ENCODE measurements at places on chromosomes 16 and 17.

DNA sequence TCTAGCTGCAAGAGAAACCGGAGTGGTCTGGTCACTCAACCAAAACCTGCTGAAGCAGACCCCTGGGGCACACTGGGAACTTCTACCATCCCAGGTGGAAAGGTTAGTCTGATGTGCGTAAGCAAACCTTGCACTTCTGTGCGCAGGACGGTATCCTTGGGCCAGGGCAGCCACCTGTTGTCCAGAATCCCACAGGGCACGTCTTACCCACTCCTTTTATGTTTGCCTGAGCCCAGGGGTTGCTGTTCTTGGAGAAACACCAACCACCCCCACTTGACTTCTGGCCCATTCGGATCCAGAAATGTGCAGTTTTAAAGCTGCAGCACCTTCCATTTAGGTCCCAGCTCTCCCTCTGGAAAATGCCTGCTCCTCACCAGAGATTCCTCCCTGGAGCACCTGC is 18.7 kb downstream of the TBC1D24 start:
- DNase-seq: no peak

DNA sequence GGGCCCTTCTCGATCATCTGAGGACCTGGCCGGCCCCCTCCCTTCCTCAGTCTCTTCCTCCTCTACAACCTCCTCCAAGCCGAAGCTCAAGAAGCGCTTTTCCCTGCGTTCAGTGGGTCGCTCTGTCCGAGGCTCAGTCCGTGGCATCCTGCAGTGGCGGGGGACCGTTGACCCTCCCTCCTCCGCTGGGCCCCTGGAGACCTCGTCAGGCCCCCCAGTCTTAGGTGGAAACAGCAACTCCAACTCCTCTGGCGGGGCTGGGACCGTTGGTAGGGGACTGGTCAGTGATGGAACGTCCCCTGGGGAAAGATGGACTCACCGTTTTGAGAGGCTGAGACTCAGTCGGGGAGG is 2.8 kb downstream of the SH2B1 start:
- no peak for DNase-seq

DNA sequence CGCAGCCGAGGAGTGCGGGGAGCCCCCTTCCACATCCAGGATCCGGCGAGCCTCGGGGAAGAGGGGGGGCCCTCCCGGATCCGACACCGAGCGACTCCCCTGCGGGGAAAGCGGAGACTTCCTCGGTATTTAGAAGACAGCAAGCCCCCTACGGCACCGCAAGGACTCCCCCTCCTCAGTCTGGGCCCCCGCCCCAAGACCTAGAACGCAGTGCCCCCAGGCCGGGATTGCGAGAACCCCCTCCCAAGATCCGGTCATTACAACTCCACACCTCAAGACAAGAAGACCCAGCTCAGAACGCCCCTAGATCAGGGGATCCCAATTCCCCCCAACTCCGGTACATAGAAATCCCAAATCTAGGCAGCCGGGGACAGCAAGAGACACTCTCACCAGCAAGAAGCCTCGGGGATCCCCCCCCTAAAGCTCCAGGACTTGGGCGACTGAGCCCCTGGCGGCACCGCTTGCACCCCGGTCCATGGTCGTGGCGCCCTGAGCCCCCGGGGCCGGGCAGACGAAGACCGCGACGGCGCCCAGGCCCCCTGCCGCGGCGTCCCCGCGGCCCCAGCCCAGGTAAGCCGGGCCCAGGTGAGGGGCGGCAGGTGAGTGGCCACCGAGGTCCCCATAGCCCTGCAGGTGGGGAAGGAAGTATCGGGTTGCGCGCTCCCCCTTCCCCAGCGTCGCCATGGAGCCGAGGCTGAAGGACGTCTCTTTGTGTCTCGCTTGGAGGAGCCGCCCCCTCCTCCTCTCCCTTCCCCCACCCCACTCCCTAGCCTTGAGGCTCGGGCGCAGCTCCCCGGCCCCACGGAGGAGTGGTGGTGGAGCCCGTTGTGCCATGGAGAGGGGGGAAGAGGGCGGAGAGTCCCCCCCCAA is 641 bp downstream of the SBK1 start:
- no peak for DNase-seq

GRCh38 chr16:58699151-58699550 is 14.6 kb upstream of the SLC38A7 start:
- DNase-seq: no peak

DNA sequence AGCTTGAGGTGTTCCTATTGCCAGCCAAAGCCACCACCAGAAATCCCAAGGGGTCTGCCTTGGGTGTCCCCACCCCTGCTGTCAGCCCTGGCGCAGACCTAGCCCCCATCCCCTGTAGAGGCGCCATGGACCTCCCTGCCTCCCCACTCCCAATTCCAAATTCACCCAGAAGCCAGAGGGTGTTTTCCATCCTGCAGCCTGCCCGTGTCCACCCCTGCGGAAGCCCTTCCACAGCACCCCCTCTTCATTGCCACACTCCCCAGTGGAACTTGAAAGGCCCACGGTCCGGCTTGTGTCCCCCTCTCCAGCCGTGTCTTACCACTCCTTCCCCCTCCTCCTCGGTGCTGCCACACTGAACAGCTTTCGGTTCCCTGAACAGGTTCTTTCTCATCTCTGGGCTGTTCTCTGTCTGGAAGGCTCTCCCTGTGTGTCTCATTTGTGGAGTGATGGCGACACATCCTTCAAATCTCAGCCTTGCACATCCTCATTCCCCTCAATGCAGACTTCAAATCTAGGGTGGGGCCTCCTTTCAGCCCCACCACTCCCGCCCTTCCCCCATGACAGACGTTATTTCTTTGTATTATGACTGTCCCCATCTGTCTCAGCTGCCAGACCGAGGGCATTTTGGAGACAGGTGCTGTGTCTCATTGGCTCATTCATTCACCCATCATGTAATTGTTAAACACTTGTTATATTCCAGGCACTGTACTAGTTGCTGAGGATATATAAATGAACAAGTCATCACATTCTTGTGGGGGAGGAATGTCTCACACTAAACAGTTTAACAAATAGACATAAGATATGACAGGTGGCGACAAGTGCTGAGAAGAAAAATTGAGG is 36.3 kb downstream of the ADGRG5 start:
- no peak for DNase-seq

DNA sequence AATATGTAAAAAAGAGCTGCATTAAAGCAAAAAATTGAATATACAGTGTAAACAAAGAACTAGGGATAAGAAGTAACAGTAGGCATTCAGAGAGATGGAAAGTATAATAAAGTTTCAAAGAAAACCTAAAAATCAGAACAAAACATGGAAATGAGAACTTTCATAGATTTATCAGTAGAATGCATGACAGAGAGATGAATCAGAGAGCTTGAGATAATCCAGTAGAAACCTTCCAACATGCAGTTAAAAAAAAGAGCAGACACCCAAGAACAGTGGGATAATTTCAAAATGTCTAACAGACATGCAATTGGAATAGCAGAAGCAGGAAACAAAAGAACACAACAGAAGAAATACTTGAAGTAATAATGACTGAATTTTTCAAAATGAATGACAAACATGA is 1384.2 kb downstream of the CDH11 start:
- DNase-seq: no peak

- no peak for DNase-seq
Measured at GRCh38 chr17:62805234-62805633, 2.9 kb downstream of the MARCHF10 start.

DNA sequence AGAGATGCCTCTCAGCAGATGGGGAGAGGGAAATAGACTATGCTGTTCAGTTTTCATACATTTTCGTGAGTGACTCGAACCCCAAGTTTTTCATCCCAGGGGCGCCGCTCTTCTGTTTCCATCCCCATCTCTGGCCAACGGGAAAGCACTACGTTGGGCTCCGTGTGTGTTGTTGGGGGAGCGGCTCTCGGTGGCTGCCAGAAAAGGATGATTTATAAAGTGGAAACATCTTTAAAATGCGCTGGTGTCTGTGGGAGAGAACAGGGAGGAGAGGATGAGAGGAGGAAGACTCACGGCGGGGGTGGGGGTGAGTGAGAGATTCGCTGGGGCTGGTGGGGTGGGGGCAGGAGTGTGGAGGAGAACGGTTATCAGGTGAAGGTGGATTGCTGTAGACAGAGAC is 5.8 kb downstream of the TBX4 start:
- no peak for DNase-seq

- DNase-seq: no peak
Measured at GRCh38 chr17:76901542-76902197, 33.5 kb downstream of the MGAT5B start.

- DNase-seq: no peak
Measured at GRCh38 chr16:26665166-26665939, 401.4 kb upstream of the C16orf82 start.

DNA sequence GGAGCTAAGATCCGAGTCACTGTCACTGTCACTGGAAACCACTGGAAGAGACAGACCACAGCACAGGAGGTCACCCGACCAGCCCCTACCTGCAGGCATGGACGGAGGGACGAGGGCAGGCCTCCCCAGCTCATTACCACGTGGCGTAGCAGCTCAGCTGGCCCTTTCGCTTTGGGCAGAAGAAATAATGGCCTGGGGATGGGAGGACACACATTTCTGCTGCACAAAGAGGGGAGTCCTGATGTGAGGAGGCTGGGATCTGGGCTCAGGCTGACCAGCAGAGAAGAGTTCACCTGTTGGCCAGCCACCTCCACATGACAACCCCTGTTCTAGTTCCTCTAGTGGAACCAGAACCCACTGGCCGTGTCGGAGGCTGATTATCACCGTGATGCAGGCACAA is 38.2 kb upstream of the DOC2B start:
- no peak for DNase-seq

GRCh38 chr17:47267354-47267828 is 13.8 kb downstream of the ITGB3 start:
- DNase-seq: no peak

- no peak for DNase-seq
Measured at GRCh38 chr17:21295036-21295952, 10.8 kb downstream of the MAP2K3 start.

GRCh38 chr16:57273359-57273758 is 11.1 kb downstream of the PLLP start:
- DNase-seq: no peak
